ENCODE measurements at places on chromosomes 1 and 21.

DNA sequence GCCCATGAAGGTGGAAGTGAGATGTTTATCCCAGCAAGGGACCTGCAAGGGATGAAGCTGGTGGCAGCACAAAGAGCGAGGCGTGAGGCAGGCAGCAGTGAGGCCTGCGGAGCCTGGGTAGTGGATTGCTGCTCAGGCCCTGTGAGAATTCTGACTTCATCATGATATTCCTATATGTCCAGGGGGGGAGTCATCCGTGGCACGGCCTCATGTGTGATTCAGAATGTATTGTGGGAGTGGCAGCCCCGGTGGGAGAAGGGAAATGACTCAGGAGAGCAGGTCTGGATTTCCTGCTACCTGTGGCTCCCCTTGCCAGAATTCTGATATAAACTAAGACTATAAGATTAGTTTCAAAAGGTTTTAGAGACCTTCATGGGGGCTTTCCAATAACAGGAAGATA, 240.9 kb downstream of the CAMTA1 start:
- no peak for DNase-seq

- no peak for DNase-seq
Measured at GRCh38 chr1:235058695-235059094, 69.9 kb downstream of the TOMM20 start.

GRCh38 chr1:188877668-188878067, 1600.0 kb downstream of the BRINP3 start:
- no peak for DNase-seq

DNA sequence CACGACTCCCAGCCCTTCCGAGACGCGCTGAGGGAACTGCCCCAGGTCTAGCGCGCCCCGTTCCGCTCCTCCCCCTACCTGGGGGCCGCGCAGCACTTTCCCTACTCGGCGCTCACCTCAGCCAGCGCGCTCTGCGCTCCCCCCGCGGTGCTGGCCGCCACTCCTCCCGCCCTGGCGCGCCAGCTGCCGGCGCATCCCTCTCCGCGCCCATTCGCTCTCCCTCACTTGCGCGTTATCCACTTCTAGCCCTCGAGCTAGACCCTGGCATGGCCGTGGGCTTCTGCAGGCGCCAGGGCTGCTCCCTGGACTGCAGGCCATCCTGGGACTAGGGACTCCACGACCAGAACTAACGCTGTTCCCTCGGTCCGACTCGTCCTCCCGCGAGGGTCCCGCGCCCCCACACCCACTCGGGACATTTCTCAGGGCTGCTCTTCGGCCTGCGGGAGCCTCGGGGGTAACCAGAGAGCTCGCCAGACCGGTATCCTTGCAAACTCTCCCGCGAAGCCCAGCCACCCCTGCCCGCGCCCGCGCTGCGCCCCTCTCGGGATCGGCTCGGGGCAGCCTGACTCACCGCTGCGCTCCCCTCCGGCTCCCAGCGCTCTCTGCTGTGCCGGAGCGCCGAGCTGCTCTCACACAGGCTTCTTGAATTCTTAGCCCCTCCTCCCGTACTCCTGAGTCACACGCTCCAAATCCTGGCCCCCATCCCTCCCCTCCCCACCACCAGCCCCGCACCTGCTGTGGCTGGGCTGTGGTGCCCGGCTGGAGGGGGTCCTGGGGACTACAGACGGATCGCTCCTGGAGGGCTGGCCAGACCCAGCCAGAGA, at the start of gene NGF:
Gene NGF (minus strand): TSS at position 617 of the 824 bp plus-strand sequence. CDS start 51,454 bp downstream, outside the sequence.
- DNase-seq, result no peak

GRCh38 chr1:39876144-39876543, 7.2 kb downstream of the TRIT1 start:
- no peak for DNase-seq

- no peak for DNase-seq
Measured at GRCh38 chr21:32333953-32334673, 35.5 kb downstream of the MRAP start.

GRCh38 chr21:42964546-42965210, 9.7 kb upstream of the PKNOX1 start:
- DNase-seq, result no peak

- DNase-seq, result no peak
Measured at GRCh38 chr21:42862774-42863503, 16.4 kb downstream of the WDR4 start.

GRCh38 chr1:91764471-91765115, 121.4 kb downstream of the TGFBR3 start:
- no peak for DNase-seq

DNA sequence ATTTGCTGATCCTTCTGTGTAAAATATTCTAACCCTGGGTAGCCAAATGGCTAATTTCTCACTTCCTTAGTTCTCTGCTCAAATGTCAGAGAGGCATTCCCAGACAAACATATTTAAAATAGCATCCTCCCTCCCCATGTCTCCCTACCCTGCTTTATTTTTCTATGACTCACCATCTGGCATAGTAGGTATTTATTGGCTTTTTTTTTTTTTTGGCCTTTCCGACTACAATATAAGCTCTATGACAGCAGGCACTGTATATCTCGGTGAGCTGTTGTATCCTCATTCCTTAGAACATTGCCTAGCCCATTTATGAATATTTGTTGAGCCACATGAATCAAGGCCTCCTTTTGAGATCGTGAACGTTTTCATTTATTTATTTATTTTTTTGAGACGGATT, 1.5 kb upstream of the NEK7 start:
- no peak for DNase-seq

DNA sequence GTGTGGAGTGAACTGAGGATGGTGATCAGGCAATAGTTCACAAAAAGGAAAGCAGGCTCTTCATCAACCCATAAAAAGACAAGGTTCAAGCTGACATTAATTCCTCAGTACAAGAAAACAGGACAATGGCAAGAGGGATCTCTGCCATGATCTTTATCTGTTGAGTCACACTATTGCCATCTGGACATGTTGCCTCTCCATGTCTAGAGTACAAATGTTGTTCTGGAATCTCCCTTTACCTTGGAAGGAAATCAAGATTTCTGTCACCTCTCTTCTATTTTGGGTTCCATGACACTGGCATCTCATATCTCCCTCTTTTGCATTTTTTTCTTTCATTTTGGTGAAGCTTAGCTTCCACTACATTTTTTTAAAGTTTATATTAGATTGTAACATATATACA, 329.1 kb downstream of the USP25 start:
- DNase-seq, result no peak

GRCh38 chr1:179003512-179004066, 22.1 kb upstream of the FAM20B start:
- no peak for DNase-seq
